GM04504 (cell line): ENCODE measurements at places on chromosomes 2 and 18.
A peak's percentile ranks its signal among the peaks of the same experiment; 100 is the strongest.

- no peak for DNase-seq
These were observed 748 bp downstream of the LIPG start for GRCh38 chr18:49562481-49563129.

DNA sequence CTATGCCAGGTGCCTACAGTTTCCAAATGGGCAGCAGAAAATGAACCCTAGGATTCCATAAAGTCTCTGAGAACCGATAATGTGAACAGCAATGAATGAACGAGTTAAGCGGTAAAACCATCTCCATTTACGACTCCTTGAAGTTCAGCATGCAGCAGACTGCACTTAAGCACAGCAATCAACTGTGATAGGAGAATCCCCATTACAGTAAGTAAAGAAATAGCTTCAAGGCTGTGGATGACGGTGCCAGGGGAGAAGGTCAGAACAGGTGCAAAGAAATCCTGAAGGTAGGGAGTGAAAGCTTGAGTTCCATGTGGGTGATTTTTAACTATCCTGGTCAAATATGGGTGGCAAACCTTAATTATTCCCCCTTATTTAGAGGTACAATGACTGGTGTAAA is 444.4 kb downstream of the NCKAP5 start:
- DNase-seq, result no peak

GRCh38 chr18:62950246-62950645 is 234.9 kb downstream of the PHLPP1 start:
- no peak for DNase-seq

- DNase-seq, result no peak
These were observed 299.4 kb upstream of the ID2 start for GRCh38 chr2:8382485-8382884.

DNA sequence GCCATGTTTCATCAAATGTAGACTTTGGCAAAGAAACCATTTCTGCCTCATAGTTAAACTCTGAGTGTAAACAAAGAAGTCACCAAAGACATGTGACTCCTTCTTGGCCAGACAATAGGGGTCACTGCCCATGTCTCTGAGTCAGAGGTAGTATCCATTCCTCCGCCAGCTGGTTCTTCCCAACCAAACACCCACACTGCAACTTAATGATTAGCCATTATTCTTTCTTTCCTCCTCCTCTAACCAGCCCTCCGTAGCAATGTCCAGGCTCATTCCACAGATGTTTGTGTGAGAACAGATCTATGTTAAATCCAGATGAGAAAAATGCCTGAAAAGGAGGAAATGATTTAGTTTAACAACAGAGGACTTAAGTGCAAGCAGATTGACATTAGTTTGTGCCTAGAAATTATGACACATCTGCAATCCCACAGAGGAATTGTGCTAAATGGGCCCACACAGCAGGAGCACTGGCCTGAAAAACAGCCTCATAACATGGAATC is 127.9 kb upstream of the SH3BP4 start:
- peak; percentile 96 for DNase-seq

DNA sequence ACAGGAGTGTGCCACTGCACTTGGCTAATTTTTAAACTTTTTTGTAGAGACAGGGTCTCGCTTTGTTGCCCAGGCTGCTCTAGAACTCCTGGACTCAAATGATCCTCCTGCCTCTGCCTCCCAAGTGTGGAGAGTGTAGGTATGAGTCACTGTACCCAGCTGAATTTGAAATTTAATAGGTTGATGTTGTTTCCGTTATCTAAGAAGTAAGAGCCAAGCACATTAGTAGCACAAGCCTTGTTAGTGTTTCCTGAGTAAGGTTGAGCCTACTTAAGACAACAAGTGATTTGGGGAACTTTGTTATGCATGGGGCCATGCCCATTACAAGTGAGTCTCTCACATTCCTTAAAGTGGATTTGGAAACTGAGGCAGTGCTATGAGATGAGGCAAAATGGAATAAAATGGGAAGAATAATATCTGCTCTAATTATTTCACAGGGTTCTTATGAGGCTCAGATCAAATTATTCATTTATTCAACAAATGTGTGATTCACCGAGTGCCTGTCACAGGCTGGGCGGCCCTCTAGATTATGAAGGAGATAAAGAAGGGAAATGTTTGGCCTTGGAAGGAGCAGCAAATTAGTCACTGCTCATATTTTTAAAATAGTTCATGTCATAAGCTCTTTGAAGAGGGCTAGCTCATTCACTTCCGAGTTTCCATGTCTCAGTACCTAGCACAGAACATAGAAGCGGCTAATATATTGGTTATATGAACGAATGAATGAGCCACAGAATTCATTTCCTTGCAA is 217.2 kb downstream of the LDLRAD4 start:
- DNase-seq, result peak; percentile 48

- no peak for DNase-seq
These were observed 164.4 kb upstream of the SKOR2 start for GRCh38 chr18:47415881-47416280.

DNA sequence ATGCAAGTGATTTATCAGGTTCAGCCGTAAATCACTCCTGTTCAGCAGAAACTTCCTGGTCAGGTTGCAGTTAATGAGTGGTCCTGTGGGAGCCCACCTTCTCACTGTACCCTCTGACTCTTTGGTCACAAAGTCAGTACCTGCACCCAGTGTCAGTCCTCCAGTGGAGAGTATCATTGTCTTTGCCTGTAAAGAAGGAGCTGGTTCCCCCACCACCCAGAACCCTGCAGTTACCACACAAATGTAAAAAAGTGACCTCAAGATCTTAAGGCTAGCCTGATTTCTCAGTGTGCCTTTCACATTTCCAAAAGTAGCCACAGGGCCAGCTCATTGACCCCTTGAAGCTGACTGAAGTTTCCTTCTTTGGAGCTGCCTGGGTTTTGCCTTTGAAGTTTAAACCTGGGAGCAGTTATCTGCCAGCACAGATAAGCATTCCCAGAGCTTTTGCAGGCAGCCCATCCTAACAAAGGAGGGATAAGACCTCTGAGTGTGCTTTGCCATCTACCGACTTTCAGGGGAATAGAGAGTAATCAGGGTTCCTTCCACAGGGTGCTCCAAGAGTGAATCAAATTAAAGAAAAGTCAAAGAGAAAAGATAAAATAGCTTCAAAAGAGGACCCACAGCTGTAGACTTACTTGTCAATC is 725.2 kb downstream of the CPS1 start:
- DNase-seq, result no peak

DNA sequence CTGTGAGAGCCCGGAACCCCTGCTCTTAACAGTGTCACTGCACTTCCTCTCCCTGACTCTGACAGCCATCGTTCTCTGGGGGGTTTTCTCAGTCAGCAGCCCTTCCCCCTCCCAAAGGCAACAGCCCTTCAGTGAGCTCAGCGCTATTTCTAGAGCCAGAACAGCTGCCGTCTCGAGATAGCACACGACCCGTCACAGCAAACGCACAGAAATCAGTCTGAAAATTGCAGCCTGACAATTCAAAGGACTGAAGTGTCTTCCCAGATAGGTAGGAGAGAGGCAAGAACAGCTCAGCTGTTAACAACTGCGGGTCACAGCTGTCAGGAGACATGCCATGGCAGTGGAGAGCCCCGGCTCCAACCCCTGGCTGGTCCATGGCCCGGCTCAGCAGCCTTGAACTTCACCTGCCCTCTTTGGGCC is 45.4 kb downstream of the ST8SIA5 start:
- DNase-seq, result no peak

DNA sequence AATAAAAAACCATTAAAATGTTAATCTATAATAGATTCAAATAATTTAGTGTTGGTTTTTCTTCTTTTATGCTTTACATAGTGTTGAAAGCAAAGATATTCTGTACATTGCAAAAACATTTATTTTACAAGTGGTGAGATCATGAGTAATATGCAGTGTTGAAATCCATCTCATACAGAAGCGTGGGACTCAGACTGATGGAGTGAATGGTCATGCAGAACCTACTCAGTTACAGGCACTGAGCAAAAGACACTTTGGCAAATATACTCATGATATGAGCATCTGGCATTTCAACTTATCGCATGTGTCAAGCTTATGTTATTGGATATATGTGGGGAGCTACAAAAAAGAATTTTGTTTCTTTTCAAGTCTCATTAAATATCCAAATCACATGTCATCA is 620.2 kb upstream of the NETO1 start:
- no peak for DNase-seq

GRCh38 chr2:224264259-224264658 is 137.6 kb downstream of the FAM124B start:
- no peak for DNase-seq

GRCh38 chr2:226352941-226353560 is 446.6 kb downstream of the IRS1 start:
- DNase-seq, result no peak

DNA sequence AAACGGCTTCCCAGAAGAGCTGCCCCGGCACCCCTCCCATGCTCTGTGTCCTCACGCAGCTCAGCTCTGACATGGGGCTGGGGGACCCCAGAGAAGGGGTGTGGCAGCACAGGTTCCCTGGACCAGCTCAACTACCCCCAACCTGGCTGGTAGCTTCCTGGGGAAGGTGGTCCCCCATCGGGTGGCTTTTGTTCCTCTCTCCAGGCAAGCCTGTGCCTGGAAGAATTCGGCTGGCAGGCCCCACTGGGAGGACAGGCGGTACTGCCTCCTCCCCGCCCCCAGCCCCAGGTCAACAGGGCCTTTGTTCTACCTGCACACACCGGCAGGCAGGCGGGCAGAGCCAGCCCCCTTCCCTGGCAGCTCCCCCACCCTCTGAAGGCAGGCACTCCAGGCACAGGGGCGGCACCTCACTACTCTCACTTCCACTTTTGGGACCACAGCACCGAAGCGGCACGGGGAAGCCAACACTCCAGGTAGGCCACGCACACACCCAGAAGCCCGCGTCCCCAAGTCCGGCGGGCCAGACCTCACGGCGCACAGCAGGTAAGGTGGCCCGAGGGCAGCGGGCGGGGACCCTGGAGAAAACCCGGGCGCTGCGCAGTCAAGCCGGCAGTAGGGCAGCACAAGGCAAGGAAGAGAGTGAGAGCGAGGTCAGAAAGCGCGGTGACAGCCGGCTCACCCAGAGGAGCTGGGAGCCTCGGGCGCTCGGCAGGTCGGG is 1.3 kb downstream of the HS6ST1 start:
- DNase-seq, result no peak

DNA sequence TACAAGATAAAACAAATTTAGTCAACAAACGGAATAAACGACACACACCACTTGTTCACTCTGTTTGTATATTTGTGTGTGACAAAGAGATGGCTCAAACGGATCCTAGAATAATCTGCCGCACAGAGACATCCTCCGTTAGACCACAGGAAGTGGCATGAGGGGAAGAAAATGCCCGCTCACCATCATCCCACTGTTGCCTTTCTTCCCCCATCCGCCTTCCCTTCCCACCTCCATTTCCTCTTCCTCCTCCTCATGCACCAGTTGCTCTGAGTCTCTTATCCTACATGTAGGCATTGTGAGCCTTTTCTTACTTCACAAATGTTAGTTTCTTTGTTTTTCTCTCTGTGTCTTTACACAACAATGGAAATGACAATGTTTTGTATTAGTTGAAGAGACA is 228.5 kb upstream of the SMIM21 start:
- no peak for DNase-seq

GRCh38 chr18:32770666-32771168 is 2.1 kb downstream of the KLHL14 start:
- no peak for DNase-seq

- DNase-seq, result no peak
These were observed 56.9 kb downstream of the DPYSL5 start for GRCh38 chr2:26904839-26905238.

DNA sequence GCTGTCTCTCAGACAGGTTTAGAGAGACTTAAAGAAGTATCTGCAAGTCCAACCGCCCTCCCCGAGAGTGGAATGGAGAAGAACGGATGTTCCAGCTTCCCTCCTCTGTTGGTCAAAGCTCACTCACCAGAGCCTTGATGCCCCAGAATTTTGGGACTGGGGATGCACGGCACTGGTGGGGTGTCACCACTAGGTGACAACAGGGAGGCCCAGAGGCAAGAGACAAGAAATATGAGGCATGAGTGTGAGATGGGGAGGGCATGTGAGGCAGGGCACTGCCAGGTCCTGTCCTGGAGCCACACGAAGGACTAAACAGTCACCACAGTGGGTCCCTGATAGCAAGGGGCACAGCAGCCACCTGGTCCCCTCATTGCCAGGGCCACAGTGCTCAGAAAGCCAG is 35.1 kb upstream of the SH3BP4 start:
- no peak for DNase-seq

- DNase-seq, result no peak
These were observed 139.6 kb downstream of the TCF4 start for GRCh38 chr18:55448420-55448819.

- no peak for DNase-seq
These were observed 21.8 kb downstream of the CFLAR start for GRCh38 chr2:201137505-201138400.

- no peak for DNase-seq
These were observed 44.5 kb upstream of the SP5 start for GRCh38 chr2:170670651-170671050.

DNA sequence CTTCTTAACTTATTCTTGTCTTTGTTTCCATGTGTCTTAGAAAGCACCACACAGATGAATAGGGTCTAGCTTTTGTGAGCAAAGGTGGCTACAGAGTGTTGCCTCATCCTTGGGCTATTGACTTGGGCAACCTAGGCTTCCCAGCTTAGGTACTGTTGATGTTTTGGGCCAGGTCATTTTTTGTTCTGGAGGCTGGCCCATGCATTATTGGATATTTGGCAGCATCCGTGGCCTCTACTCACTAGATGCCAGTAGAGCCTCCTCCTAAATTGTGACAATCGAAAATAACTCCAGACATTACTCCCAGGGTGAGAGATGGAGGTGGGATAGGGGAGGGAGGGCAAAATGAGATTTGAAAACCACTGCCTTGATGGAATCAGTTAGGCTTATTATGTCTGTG is 127.3 kb upstream of the EPC2 start:
- DNase-seq, result no peak

GRCh38 chr2:31886700-31887099 is 124.1 kb downstream of the MEMO1 start:
- no peak for DNase-seq

DNA sequence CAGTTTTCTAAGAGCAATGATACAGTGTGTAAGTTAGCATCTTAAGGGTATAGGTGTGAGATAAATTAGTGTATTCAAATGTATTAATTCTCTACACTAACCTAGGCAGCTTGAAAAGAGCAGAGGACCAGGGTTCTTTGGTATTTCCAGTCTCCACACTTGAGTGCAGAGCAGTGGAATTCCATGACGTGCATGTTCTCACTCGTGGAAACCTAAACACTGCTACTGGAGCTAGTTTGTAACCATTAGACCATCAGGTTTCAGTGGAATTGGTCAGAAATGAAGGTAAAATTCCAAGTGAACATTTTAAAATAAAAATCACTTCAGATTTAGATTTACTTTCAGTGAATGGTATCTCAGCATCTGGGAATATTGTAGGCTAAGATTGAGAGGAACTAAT is 9.0 kb downstream of the SPTBN1 start:
- no peak for DNase-seq

- DNase-seq, result no peak
These were observed 96.2 kb upstream of the SNTG2 start for GRCh38 chr2:854460-854859.
